NCI-H2029 treated with DMSO at 0.1 percent for 48 hours (cell line): ENCODE measurements at places on chromosomes 2 and 18.

GRCh38 chr2:218295029-218295428 is 2.7 kb upstream of the TMBIM1 start:
- no peak for DNase-seq

GRCh38 chr18:6270771-6271216 is 143.9 kb downstream of the L3MBTL4 start:
- DNase-seq, result no peak

DNA sequence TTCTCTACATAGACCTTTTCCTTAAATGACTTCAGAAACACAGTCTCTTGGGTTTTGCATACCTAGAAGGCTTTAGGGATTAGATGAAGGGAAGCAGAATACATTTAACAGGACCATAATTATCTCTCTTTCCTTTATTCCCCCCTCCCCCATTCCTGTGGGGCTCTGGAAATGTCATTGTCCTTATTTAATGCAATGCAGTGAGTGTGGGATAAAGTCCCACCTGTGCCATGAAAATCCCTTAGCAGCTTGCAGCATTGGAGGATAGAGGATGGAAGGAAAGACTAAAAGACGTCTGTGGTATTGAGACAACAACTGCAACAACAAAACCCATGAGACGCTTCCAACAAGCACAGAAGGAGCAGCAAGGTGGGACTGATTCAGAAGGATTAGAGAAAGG is 117.8 kb upstream of the DCC start:
- DNase-seq, result no peak

GRCh38 chr2:111213877-111214276 is 93.2 kb downstream of the BCL2L11 start:
- DNase-seq, result no peak

DNA sequence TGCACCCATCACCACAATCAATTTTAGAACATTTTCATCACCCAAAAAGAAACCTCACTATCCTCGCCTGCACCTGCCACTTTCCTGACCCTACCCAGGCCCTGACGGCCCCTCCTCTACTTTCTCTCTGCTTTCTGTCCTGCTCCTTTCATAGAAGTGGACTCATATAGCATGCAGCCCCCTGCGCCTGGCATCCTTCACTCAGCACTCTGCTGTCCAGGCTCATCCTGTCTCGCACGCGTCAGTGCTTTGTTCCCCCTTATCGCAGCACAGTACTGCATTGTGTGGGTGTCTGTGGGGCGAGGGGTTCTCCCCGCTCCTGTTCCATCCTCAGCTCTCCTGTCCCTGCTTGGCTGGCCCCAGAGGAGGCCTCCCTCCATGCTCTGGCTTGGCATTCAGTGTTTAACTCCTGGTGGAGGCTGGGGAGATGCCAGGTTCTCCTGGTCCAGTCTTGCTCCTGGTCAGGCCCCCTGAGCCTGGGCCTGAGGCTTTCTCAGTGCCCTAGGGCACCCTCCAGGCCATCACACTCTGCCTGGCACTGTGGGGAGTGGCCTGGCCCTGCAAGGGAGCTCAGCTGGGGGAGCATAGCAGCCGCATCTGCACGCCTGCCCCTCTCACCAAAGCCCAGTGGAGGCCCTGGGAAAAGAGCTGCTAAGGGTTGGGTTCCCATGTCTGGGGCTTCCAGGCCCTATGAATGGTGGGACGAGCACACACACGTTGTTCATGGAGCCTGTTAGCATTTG is 6.6 kb upstream of the TUBB6 start:
- DNase-seq, result no peak

- no peak for DNase-seq
Measured at GRCh38 chr18:76827205-76828200, 5.1 kb downstream of the ZNF236 start.

GRCh38 chr2:236119003-236119402 is 49.2 kb downstream of the GBX2 start:
- DNase-seq, result no peak

GRCh38 chr2:40302751-40303325 is 149.1 kb downstream of the SLC8A1 start:
- DNase-seq, result no peak

GRCh38 chr2:16109368-16109820 is 169.0 kb downstream of the MYCN start:
- no peak for DNase-seq

DNA sequence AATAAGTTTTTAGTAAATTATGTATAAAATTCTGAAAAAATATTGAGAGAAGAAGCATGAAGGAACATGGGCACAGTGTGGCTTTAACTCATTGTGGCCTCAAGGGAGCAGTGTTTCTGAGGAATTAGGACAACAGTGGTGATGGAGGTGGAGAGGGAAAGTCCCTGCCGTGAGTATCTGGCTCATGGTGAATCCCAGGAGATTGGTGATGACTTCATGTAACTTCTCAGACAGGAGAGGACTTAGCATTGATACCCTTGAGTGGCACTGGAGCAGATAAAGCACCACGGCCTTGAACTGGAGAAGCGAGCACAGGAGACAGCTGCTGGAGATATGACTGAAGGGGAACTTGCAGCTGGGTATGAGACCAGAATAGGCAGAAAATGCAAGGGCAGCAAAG is 35.0 kb upstream of the LRP1B start:
- DNase-seq, result no peak

- DNase-seq, result no peak
Measured at GRCh38 chr2:151664520-151664919, 69.8 kb downstream of the NEB start.

GRCh38 chr18:23868136-23868785 is 146.3 kb upstream of the TTC39C start:
- DNase-seq, result no peak

- DNase-seq, result no peak
Measured at GRCh38 chr18:22983175-22983574, 50.0 kb downstream of the RBBP8 start.

GRCh38 chr2:39109537-39109936 is 11.3 kb downstream of the SOS1 start:
- no peak for DNase-seq

- DNase-seq, result no peak
Measured at GRCh38 chr2:36060133-36060532, 295.4 kb upstream of the CRIM1 start.

GRCh38 chr2:65071499-65072180 is 15.4 kb downstream of the CEP68 start:
- DNase-seq, result no peak

DNA sequence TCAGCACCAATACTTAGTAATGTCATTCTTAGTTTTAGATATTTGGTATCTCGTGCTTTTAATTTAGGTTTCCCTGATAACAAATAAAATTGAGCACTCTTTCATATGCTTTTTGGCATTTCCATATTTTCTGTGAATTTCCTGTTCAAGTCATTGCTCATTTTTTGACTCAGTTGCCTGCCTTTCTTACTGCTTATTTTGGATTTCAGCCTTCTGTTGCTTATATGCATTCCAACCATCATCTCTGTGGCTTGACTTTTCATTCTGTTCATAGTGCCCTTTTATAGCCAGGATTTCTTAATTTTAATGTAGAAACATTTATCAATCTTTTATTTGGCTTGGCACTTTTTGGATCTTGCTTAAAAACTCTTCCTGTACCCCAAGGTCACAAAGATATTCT is 14.5 kb upstream of the KIF3C start:
- DNase-seq, result no peak

DNA sequence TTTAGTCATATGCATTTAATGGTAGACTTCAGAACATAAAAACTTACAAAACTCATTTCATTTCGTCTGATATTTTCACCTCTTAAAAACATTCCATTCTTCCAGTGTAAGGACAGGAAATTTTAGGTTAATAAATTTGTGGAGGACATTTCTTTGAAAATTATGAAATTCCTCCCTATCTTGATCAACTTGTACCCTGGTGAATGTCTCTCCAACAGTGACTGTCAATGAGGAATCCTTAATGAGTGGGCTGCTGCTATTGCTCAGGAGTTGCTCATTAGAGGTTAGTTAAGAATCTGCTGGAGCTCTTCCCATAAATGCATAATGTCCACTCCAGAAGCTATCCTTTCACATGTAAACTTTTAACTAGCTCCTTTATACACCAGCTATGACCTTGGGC is 69.1 kb downstream of the LRP1B start:
- DNase-seq, result no peak

DNA sequence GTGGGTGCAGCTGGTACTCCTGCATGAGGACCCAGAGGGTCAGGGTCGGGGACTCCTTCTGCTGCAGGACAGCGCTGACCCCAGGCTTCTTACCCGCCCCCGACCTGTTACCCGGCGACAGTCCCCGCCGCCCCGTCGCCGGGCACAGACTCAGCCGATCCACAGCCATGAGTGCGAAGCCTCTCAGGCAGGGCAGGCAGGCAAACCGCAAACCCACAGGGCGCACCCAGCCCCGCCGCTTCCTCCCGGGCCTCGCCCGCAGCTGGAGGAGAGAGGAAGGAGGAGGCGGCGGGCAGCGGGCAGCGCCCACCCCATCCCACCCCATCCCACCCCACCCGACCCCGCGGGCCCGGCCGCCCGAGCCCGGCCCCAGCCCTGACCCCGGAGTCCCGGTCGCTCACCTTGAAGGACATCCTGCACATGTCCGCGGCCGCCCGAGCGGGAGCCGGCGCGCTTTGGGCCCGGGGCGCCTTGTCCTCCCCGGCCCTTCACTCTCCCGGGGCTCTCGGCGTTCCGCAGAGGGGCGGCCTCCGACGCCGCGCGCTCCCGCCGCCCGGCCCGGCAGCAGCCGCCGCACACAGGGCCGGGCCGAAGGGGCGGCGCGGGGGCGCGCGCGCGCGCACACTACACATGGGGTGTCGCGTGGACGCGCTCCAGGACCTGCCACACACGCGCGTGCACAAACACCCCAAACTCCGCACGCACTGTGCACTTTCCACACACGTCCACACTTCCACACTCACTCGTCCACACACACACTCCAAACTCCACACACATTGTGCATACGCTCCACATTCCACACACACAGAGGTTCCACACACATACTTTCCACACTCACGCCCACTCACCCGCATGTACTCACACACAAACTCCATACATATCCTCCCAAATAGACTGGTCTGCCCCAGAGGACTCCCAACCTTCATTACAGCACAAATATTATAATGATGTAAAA is at the start of gene ANKRD29:
Gene ANKRD29 (minus strand): TSS at position 603 of the 955 bp plus-strand sequence. CDS start 181 bp downstream, at position 422.
- no peak for DNase-seq

DNA sequence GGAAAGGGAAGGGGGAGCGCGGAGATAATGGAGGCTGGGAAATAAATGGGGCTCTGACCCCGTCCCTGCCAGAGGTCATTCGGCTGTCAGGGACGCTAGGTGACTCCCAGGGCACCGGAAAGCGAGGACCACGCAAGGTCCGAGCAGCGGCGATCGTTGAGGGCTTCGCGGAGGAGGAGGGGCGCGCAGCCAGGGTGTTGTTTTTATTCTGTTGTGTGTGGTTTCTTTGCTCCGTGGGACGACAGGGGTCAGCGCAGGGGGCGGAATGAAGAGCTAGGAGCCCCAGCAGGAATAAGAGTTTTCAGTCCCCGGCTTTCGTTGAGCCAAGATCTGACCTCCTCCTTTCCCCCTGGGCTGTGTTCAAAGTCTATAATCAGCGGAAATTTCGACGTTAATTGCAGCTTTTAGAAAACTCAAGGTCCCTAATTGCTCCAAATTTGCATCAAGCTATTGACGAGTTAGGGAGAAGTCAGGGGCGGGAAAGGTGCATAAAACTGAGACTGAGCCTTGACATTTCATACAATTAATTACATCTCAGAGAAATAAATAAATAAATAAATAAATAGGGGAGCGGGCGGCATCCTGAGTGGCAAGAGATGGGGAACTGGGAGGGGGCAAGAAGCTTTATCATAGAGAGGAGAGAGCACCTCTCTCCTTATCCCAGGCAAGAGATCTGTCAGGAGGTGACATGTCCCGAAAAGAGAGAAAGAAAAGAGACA is 2.2 kb downstream of the GAD1 start:
- no peak for DNase-seq

DNA sequence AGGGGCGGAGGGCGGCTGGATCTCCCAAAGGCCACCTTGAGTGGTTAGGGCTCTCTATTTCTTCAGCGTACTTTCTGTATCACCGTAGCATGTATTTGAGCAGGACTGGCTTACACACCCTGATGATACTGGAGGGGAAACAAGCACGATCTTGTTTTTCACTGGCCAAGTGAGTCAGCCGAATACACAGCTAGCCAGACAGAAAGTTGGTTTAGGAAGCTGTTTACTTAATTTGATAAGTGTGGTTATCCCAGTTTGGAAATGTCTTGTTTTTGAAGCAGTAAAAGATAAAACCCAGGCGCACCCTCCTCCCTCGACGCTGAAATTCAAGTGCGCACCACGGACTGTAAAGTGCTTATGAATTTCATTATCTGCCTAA is 582 bp downstream of the RIOK3 start:
- DNase-seq, result no peak
